PC-3 (cell line): ENCODE measurements at places on chromosomes 12 and 14. TPM values are rescaled to one million over a fixed set of nuclear protein-coding genes. Genes with fewer than 3 reads are reported as not detected.

Gene MYH6
- not detected in 2 replicates for total RNA-seq

Gene GLT8D2
- total RNA-seq: 1.6 TPM in 2 replicates

Gene TPH2
- total RNA-seq: not detected in 2 replicates

Gene UNC79
- total RNA-seq: not detected in 2 replicates

Gene LIN7A
- not detected in 2 replicates for total RNA-seq

Gene OR11H12
- not detected in 2 replicates for total RNA-seq

DNA sequence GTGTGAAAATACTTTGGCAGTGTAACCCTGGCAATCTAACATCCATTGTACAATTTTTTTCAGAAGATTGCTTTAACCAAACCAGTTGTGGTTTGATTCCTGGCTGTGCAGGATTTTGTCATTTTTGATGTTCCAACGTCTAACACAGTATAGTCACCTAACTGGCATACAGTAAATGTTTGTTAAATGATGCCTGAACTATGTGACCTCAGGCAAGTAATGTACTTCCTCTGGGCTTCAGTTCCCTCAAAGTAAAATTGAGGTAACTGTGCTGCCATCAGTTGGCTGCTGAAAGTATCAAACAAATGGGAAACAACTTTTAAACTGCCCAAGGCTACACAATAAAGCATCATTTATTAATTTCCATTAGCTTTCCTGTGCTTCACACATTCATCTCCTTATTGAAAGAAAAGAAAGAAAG, 4.3 kb downstream of the TM7SF3 start:
- H3K27ac ChIP-seq: no peak overlapping the region
- H3K4me3 ChIP-seq: no peak overlapping the region
- peak; percentile 52 for DNase-seq
- no peaks in the 10 kb centered on the region for H3K27me3 ChIP-seq

- peak overlapping the region; percentile 95 for H3K27ac ChIP-seq
- H3K4me1 ChIP-seq: peaks cover 73% of the 10 kb centered on the region
- DNase-seq: peak; percentile 75
Observed at GRCh38 chr14:76955575-76956315, 72.8 kb downstream of the IRF2BPL start.

DNA sequence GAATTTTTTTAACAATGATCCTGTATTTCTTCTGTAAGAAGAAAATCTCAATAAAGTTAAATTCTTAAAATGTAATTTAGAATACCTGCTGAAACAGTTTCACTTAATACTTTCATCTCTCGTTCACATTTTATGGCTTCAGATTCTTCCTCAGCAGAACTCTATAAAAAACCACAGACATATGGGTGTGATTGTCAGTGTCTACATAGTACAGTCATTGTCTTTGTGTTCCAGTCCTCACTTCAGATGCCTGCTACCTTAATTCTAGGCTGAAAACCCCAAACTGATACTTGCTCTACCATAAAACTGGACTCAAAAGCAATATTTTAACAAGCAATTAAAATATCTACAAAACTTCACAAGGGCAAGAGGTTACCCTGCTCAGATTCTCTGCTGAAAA, 71.8 kb downstream of the DNAI7 start:
- H3K4me1 ChIP-seq: no peaks in the 10 kb centered on the region
- no peak overlapping the region for H3K4me3 ChIP-seq
- no peaks in the 10 kb centered on the region for H3K36me3 ChIP-seq
- H3K27ac ChIP-seq: no peak overlapping the region

DNA sequence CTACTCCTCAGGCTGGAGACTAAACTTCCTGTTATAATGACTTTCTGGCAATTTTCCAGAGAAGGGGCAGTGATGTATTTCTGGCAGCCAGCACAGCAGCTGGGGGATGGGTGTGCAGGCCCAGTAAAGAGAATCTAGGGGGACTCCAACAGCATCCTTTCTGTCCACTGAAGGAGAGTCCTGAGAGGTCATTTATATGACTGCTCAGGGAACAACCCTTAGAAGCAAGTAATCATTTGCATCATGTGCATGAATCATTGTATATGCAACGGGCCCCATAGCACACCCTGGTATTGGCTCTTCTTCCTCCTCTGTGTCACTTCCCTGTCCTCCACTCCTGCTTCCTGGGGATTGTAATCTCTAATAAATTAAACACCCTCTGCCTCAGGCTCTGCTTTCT, 493.8 kb downstream of the RPS29 start:
- peaks cover 4% of the 10 kb centered on the region; the same call in 1 of the 2 replicates for H3K27me3 ChIP-seq
- no peak overlapping the region for H3K4me3 ChIP-seq
- H3K27ac ChIP-seq: no peak overlapping the region
- no peaks in the 10 kb centered on the region for H3K4me1 ChIP-seq
- no peak for DNase-seq

GRCh38 chr12:47095446-47096236, 15.9 kb upstream of the AMIGO2 start:
- H3K27ac ChIP-seq: peak overlapping the region; percentile 61
- no peaks in the 10 kb centered on the region for H3K36me3 ChIP-seq
- no peaks in the 10 kb centered on the region for H3K27me3 ChIP-seq
- peak overlapping the region; percentile 36 for H3K4me3 ChIP-seq
- DNase-seq: peak; percentile 92
- H3K4me1 ChIP-seq: peaks cover 54% of the 10 kb centered on the region

DNA sequence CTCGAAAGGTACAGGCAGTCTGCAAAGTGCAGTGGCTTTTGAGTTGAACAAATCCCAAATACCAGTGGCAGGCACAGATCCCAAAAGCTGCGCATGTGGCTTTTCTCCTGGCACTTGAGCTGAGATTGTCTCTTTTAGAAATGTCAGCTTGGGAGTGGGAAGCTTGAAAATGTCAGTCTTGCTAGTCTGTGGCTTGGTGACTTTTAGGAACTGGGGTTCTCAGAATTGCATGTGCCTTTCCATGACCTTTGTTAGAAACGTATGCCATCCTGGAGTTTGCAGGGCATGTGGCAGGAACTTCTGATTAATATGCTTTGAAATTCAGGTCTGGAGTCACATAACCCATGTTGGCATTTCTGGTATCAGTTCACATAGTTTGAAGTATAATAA, 182.1 kb downstream of the CHST11 start:
- no peak for DNase-seq
- no peak overlapping the region for H3K27ac ChIP-seq
- no peaks in the 10 kb centered on the region for H3K27me3 ChIP-seq
- H3K4me3 ChIP-seq: no peak overlapping the region
- H3K36me3 ChIP-seq: peaks cover 5% of the 10 kb centered on the region; the same call in 1 of the 2 replicates

- no peaks in the 10 kb centered on the region for H3K4me1 ChIP-seq
- peak; percentile 25 for DNase-seq
- no peaks in the 10 kb centered on the region for H3K36me3 ChIP-seq
- H3K27ac ChIP-seq: no peak overlapping the region
Observed at GRCh38 chr12:102702447-102703114, 214.5 kb downstream of the PAH start.

- H3K27me3 ChIP-seq: no peaks in the 10 kb centered on the region
- H3K27ac ChIP-seq: no peak overlapping the region
- no peaks in the 10 kb centered on the region for H3K36me3 ChIP-seq
- DNase-seq: peak; percentile 73
- H3K4me1 ChIP-seq: no peaks in the 10 kb centered on the region
Observed at GRCh38 chr14:92456215-92457015, 57.2 kb upstream of the RIN3 start.

- no peaks in the 10 kb centered on the region for H3K27me3 ChIP-seq
- 0 out of 2 replicates have a peak, but pooled peaks cover 2% of the 10 kb centered on the region for H3K36me3 ChIP-seq
- no peak overlapping the region for H3K4me3 ChIP-seq
- DNase-seq: no peak
Observed at GRCh38 chr12:46461459-46461858, 88.9 kb upstream of the SLC38A2 start.

DNA sequence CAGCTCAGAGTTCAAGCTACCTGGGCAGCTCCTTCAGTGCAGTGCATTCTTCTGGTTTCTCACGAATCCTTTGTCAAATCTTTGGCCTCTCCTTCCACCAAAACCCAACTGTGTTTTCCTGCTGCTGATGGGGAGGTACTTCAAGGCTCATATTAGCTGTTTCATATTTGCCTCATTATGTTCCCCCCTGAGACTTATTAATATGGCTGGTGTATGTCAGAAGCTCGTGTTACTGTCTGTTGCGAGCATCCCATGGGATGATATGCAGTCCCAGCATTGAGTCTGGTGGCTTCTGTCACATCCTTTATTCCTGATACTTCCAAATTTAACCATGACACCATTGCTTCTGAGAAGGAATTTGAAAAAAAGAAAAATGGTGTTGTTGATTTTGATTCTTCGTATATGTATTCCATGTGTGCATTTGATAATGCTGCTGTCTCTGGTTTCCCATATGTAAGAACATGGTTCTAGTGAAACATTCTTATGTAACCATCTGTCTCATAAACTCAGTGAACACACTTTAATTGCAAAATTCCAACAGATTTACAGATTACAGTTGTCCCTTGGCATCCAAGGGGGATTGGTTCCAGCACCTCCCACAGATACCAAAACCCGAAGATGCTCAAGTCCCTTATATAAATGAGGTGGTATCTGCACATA, 149.1 kb downstream of the KICS2 start:
- H3K27me3 ChIP-seq: no peaks in the 10 kb centered on the region
- peaks cover 13% of the 10 kb centered on the region for H3K4me1 ChIP-seq
- no peak for DNase-seq
- peaks cover 31% of the 10 kb centered on the region for H3K36me3 ChIP-seq
- no peak overlapping the region for H3K27ac ChIP-seq

GRCh38 chr12:108634341-108634751, 652 bp upstream of the SELPLG start:
- peak; percentile 41 for DNase-seq
- no peaks in the 10 kb centered on the region for H3K27me3 ChIP-seq
- H3K4me3 ChIP-seq: no peak overlapping the region
- no peaks in the 10 kb centered on the region for H3K36me3 ChIP-seq
- peaks cover 29% of the 10 kb centered on the region for H3K4me1 ChIP-seq
- no peak overlapping the region for H3K27ac ChIP-seq

- H3K27ac ChIP-seq: no peak overlapping the region
- no peaks in the 10 kb centered on the region for H3K27me3 ChIP-seq
- H3K36me3 ChIP-seq: no peaks in the 10 kb centered on the region
- DNase-seq: no peak
Observed at GRCh38 chr12:24415934-24416333, 466.5 kb upstream of the SOX5 start.

DNA sequence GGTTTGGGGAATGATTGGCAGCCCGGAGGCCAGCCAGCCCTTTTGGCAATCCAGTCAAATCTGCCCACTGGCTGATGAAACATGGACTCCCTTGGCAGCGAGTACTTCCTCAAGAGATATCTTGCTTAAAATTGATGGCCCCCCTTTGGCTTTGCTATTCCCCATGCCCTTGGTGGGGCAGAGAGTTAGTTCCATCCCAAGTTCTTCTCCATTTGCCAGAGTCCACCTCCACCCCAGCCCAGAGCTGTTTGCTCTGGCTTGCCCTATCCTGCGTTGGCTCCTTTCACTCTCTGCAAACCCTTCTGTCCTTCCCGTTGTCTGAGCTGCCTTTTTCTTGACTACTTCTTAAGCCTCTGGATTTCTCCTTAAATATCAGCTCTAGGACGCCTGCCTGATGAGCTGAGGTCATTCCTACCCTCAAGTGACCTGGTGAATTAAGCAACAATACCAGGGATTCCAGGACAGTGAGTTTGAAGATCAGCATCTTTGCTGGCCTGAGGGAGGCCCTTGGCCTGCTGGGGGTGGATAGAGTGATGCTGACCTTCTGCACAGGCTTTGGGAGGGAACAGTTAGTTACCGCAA, 212.0 kb downstream of the CACNA1C start:
- DNase-seq: no peak
- H3K4me3 ChIP-seq: no peak overlapping the region
- no peaks in the 10 kb centered on the region for H3K4me1 ChIP-seq
- no peak overlapping the region for H3K27ac ChIP-seq
- H3K27me3 ChIP-seq: peaks cover 42% of the 10 kb centered on the region

- no peak overlapping the region for H3K4me3 ChIP-seq
- no peak overlapping the region for H3K27ac ChIP-seq
- H3K27me3 ChIP-seq: peaks cover 15% of the 10 kb centered on the region
- no peaks in the 10 kb centered on the region for H3K36me3 ChIP-seq
Observed at GRCh38 chr12:38161123-38162000, 155.2 kb upstream of the ALG10B start.

GRCh38 chr12:130102266-130102665, 60.0 kb upstream of the FZD10 start:
- no peaks in the 10 kb centered on the region for H3K36me3 ChIP-seq
- H3K4me1 ChIP-seq: no peaks in the 10 kb centered on the region
- no peak overlapping the region for H3K27ac ChIP-seq
- no peak for DNase-seq
- H3K4me3 ChIP-seq: no peak overlapping the region

DNA sequence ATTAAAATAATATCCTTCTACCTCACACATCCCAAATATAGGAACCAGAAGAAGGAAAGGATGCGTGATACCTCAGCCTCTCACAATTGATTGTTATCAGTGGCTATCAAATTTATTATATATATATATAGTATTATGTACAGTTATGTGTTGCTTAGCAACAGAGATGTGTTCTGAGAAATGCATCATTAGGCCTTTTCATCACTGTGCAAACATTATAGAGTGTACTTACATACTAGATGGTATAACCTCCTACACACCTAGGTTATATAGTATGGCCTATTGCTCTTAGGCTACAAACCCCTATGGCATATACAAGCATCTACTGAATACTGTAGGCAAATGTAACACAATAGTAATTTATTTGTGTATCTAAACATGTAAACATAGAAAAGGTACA, 34.0 kb downstream of the PYM1 start:
- H3K4me3 ChIP-seq: no peak overlapping the region
- no peaks in the 10 kb centered on the region for H3K27me3 ChIP-seq
- no peak overlapping the region for H3K27ac ChIP-seq
- H3K4me1 ChIP-seq: no peaks in the 10 kb centered on the region
- DNase-seq: no peak
- no peaks in the 10 kb centered on the region for H3K36me3 ChIP-seq

- H3K27ac ChIP-seq: no peak overlapping the region
- H3K4me1 ChIP-seq: no peaks in the 10 kb centered on the region
- no peak overlapping the region for H3K4me3 ChIP-seq
- no peak for DNase-seq
Observed at GRCh38 chr12:108156717-108157116, 27.6 kb downstream of the WSCD2 start.

- peaks cover 77% of the 10 kb centered on the region for H3K27me3 ChIP-seq
- no peaks in the 10 kb centered on the region for H3K4me1 ChIP-seq
- no peaks in the 10 kb centered on the region for H3K36me3 ChIP-seq
- no peak for DNase-seq
Observed at GRCh38 chr12:128077211-128077916, 189.6 kb upstream of the TMEM132C start.

DNA sequence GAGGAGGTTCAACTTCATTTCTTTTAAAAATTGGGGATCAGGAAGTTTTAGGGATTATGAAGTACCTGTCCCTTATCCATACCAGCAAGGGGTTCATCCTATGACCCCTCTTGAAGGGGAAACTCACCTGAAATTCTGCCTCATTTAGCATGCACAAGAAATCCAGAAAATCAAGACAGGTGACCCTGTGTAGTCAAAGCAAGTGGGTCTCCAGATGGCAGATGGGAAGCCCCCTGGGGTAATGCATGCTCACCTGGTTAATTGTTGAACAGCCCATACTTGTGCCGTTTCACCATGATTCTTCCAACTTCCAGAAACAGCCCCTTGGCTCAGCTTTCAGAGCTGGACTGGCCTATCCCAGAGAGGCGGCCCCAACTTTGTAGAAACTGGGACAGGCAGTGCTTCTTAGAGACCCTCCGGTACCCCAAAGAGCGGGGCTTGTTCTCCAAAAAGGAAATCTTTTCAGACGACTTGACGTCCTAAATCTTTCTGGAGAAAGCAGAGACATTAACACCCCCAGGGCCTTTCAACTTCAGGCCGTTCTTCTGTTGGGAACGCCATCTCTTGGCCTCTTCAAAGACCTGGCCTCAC, 66.3 kb upstream of the ESRRB start:
- H3K4me3 ChIP-seq: no peak overlapping the region
- DNase-seq: no peak
- H3K4me1 ChIP-seq: no peaks in the 10 kb centered on the region
